ENCODE measurements at places on chromosomes 3 and 15.

- DNase-seq = no peak
Measured at GRCh38 chr3:165195241-165195639, 944 bp downstream of the SLITRK3 start.

- no peak for DNase-seq
Measured at GRCh38 chr3:99357131-99357530, 281.3 kb upstream of the COL8A1 start.

GRCh38 chr15:67100124-67100791 lies 34.9 kb downstream of the SMAD3 start:
- DNase-seq = no peak

DNA sequence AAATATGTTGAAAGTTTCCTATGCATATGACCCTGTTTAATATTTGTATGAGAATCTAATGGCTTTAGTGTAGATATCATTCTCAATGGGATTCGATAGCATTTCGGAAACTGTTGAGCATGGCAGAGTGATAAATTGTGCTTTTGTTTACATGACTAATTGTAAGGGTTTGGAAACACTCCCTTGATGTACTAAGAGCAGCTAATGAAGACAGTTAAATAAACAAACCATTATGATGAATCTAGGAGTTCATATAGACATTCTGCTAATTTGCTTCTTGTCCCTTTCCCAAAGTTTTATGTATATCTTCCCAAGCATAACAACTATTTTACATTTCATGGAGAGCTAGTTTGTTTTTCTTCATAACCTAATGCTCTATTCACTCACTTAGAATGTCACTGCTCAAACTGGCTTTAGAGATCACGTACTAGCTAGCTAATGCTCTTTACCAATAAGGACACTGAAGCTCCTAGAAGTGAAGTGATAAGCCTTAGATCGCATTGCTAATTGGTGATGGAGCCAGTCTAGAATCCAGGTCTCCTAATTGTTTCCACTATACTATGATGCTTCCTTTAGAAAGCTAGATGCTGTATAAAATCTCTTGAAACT lies 140.8 kb downstream of the TP63 start:
- DNase-seq = no peak

GRCh38 chr3:151297429-151297828 lies 19.1 kb upstream of the P2RY14 start:
- no peak for DNase-seq

- DNase-seq = no peak
Measured at GRCh38 chr3:106006571-106006970, 137.8 kb upstream of the CBLB start.

DNA sequence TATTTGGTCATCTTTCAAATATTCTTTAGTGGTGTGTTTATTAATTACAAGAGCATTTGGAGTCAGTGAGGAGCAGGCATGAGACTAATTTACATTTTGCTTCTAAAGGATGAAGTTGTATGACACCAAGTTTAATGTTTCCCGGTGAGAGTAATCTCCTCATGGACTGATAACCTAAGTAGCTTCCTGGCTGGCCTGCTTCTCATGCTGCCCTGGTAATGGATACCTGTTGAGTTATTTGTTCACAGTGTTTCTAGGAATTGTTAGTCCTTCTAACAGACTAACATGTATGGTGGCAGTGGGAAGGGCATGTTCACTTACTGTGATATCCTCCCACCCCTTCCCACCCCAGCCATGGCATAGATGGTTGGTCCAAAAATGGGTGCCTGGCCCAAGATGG lies 69.3 kb upstream of the CMTM7 start:
- DNase-seq = no peak

GRCh38 chr15:58981808-58982475 lies 5.5 kb upstream of the RNF111 start:
- no peak for DNase-seq

- no peak for DNase-seq
Measured at GRCh38 chr15:28013976-28014375, 85.1 kb downstream of the OCA2 start.

GRCh38 chr3:141594357-141594756 lies 107.5 kb downstream of the RASA2 start:
- DNase-seq = no peak

- no peak for DNase-seq
Measured at GRCh38 chr3:150433347-150433746, 25.2 kb downstream of the TSC22D2 start.

- DNase-seq = no peak
Measured at GRCh38 chr15:64524778-64525177, 64.4 kb downstream of the ZNF609 start.

- DNase-seq = peak; percentile 60
Measured at GRCh38 chr15:98903377-98904018, 104.1 kb downstream of the PGPEP1L start.

GRCh38 chr3:18019161-18019495 lies 276.7 kb upstream of the TBC1D5 start:
- no peak for DNase-seq

DNA sequence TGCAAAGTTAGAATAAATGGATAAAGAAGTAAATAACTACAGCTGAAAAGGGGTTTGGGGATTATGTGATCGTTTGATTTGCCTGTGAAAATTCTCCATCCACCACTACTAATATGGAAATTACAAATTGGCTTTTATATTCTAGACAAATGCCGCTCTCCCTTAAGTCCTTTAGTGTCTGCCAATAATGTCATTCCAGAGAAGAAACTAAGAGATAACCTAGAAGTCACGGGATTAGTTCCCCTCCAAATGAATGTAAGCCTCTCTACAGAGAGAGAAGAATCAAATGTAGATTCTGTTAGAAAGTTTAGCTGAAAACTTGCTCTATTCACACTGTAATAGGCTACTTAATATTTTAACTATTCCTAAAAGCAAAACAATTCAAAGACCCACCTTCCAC lies 92.0 kb downstream of the ALDH1A2 start:
- no peak for DNase-seq

DNA sequence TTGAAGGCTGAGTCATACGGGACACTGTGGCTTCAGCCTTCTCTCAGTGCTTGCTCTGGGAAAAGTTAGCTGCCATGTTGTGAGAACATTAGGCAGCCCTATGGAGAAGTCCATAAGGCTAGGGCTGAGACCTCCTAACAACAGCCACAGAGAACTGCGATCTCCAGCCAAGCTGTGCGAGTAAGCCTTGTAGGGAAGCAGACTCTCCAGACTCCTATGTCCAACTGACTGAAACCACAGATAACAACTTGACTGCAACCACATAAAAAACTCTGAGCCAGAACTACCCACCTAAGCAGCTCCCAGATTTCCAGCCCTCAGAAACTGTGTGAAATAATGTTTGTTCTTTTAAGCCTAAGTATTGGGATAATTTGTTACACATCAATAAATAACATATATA lies 40.7 kb downstream of the DENND6A start:
- DNase-seq = no peak

- DNase-seq = no peak
Measured at GRCh38 chr3:60756241-60757030, 494.8 kb downstream of the FHIT start.

- no peak for DNase-seq
Measured at GRCh38 chr3:43080726-43081568, 24.9 kb downstream of the POMGNT2 start.

DNA sequence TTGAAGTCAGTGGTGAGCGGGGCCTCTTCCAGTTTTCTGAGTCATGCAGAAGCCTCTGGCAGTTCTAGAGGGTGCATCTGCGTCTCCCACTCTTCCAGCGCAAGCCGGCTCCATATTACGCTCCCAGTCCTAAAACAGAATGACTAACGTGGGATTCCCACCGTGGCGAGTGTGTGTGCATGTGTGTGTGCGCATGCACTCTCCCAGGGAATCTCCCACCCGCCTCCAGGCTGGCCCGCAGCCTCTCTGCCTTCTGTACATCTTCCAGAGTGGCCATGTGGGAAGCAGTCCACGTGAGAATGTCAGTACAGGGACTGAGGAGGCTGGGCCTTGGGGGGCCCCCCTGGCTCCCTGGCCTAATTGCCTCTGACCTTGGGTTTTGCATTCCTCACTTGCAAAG lies 87.7 kb downstream of the LSM3 start:
- peak; percentile 85 for DNase-seq

DNA sequence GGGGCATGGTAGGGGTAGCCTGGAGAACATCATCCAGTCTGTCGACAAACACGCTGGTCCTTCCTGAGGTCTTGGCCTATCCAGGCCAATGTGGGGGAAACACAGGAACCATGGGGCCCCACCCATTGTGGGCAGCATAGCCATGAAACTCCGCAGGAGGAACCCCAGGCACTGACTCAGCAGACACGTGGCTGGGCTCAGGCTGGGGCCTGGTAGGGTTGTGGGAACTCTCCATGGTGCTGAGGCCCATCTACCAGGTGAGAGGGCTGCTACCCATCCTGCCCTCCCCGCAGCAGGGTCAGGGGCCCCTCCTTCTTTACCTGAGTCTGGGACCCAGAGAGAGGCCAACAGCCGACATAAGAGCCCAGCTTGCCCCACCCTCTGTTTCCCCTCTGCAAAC lies 22.6 kb upstream of the CACNA2D2 start:
- DNase-seq = peak; percentile 24

GRCh38 chr15:40875991-40876730 lies 2.1 kb upstream of the RHOV start:
- DNase-seq = no peak

DNA sequence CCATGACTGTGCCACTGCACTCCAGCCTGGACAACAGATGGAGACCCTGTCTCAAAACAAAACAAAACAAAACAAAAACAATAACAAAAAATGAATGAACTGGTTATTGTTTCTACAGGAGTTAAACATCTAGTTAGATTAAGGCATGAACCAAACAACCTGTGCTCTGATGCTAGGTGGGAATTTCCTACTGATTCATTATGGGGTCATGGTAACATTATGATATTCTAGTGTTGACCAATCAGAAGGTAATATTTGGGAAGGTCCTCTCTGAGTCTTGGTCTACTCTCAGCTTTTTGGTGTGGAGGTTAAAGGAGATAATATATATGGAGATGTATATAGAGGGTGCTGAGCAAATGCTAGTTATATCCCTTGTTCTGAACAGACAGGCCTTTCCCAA lies 37.6 kb downstream of the MCF2L2 start:
- DNase-seq = no peak

- DNase-seq = peak; percentile 94
Measured at GRCh38 chr3:12679468-12679867, 15.6 kb upstream of the RAF1 start.

- DNase-seq = peak; percentile 51
Measured at GRCh38 chr3:12440927-12441714, 43.2 kb upstream of the TSEN2 start.

DNA sequence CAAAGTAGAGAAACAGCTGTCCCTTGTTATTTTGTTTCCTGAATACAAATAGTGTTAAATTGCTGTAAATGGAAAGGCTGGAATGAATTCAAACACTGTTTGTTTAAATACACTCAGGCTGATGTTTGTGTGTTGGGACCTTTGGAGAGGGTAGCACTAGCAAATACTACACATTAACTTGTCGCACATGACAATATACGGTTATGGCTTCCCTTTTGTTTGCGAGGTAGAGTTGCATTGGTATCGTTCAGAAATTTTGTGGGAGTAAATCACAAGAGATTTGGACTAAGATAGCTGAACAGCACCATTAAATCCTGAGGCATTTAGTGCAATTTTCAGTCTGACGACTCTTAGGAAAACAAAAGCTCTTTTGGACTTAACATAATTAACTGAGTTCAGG lies 213.0 kb upstream of the ROBO2 start:
- no peak for DNase-seq

- DNase-seq = no peak
Measured at GRCh38 chr3:76990606-76991005, 49.3 kb upstream of the ROBO2 start.

DNA sequence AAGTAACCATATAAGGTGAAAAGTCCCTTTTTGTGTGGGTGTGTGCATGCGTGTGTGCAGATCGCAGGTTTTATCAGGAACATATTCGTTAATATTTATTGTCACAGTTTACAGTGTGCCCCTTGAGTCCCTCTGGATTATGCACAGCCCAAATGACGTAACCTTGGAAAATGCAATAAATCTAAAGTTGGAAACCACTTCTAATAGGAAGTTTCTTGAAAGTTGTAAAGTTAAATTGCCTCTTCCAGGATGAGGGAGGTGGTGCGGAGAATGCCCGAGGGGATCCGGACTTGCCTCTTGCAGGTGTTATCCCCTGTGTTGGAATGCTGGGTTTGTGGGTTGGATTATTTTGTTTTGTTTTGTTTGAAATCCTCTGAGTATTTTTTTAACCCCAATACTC lies 143.3 kb downstream of the CMSS1 start:
- DNase-seq = no peak

GRCh38 chr3:178560759-178561158 lies 24.5 kb downstream of the KCNMB2 start:
- DNase-seq = no peak

- DNase-seq = no peak
Measured at GRCh38 chr15:27820722-27821121, 278.4 kb downstream of the OCA2 start.

- peak; percentile 34 for DNase-seq
Measured at GRCh38 chr3:133570937-133571320, 2.6 kb upstream of the CDV3 start.

GRCh38 chr15:80473286-80474223 lies 69.4 kb downstream of the ARNT2 start:
- DNase-seq = no peak
